ENCODE measurements at places on chromosomes 13 and 19. TPM values are rescaled to one million over a fixed set of nuclear protein-coding genes. Genes with fewer than 3 reads are reported as not detected.

The TSSK6 gene
- total RNA-seq, result 0.57 TPM

- H3K27me3 ChIP-seq, result no peaks in the 10 kb centered on the region
- no peak overlapping the region for H3K27ac ChIP-seq
- no peaks in the 10 kb centered on the region for H3K4me1 ChIP-seq
Measured at GRCh38 chr13:108968566-108968965, 339.2 kb downstream of the MYO16 start.

The STK11 gene
- total RNA-seq, result 68.5 TPM

- H3K27ac ChIP-seq, result peak overlapping the region; percentile 53
- H3K36me3 ChIP-seq, result no peaks in the 10 kb centered on the region
- peaks cover 10% of the 10 kb centered on the region for H3K4me1 ChIP-seq
Measured at GRCh38 chr19:2462635-2463421, 6.1 kb upstream of the LMNB2 start.

- H3K4me1 ChIP-seq, result no peaks in the 10 kb centered on the region
- H3K27me3 ChIP-seq, result no peaks in the 10 kb centered on the region
- H3K4me3 ChIP-seq, result no peak overlapping the region
- no peak for DNase-seq
Measured at GRCh38 chr19:2887391-2887914, 13.3 kb upstream of the ZNF57 start.

GRCh38 chr19:10251792-10252694 is at the start of gene MRPL4:
Gene MRPL4 (plus strand): TSS chr19:10252214. CDS start chr19:10252254, 40 bp downstream.
- DNase-seq, result peak; percentile 86
- H3K27me3 ChIP-seq, result no peaks in the 10 kb centered on the region
- H3K4me1 ChIP-seq, result no peaks in the 10 kb centered on the region
- H3K4me3 ChIP-seq, result peak within 1 kb of the TSS; percentile 76
- H3K36me3 ChIP-seq, result peaks cover 26% of the 10 kb centered on the region
- peak within 1 kb of the TSS; percentile 91 for H3K27ac ChIP-seq

DNA sequence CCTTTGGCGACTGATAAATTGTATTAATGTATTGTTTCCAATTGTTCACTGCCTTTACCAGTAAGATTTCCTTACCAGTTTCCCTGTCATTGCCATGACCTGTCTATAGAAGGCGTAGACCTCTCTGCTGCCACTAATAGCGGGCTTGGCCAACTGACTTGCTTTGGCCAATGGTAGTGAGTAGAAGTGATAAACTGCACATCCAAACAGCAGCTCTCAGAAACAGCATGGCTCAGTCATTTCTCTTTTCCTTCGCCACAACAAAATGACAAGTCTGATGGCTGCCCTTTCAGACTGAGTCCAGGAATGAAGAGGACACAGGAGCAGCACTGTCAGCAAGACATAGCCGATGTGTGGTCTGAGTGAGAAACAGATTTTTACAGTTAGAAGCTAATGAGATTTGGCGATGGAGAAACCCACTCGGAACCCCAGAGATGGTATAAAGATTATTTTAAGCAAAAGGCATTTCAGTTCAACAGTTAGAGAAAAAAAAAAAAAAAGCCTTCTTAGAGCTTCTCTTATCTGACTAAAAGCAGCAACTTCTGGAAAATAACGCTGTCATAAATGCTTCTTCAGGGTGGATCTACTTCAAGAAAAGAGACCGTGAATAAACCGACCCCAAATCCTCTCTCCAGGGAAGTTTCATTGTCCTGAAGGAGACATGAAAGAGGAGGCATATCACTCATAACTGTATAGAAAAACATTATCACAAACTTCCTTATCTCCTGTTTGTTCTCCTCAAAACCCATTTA is 42.0 kb upstream of the TM9SF2 start:
- no peak overlapping the region for H3K4me3 ChIP-seq
- no peak overlapping the region for H3K27ac ChIP-seq
- H3K27me3 ChIP-seq, result no peaks in the 10 kb centered on the region
- DNase-seq, result no peak
- no peaks in the 10 kb centered on the region for H3K36me3 ChIP-seq

- no peaks in the 10 kb centered on the region for H3K4me1 ChIP-seq
- H3K36me3 ChIP-seq, result no peaks in the 10 kb centered on the region
- no peak overlapping the region for H3K4me3 ChIP-seq
- DNase-seq, result no peak
Measured at GRCh38 chr13:66152596-66152995, 1077.5 kb downstream of the PCDH9 start.

GRCh38 chr13:109376936-109377335 is 409.4 kb downstream of the IRS2 start:
- H3K36me3 ChIP-seq, result no peaks in the 10 kb centered on the region
- no peak overlapping the region for H3K27ac ChIP-seq
- no peak overlapping the region for H3K4me3 ChIP-seq
- no peaks in the 10 kb centered on the region for H3K27me3 ChIP-seq
- no peak for DNase-seq

- H3K36me3 ChIP-seq, result peaks cover 17% of the 10 kb centered on the region
- H3K27ac ChIP-seq, result peak overlapping the region; percentile 94
- DNase-seq, result no peak
- H3K27me3 ChIP-seq, result no peaks in the 10 kb centered on the region
- H3K4me1 ChIP-seq, result peaks cover 31% of the 10 kb centered on the region
Measured at GRCh38 chr19:47093841-47094240, 19.7 kb downstream of the ZC3H4 start.
